Activated naive CD8-positive, alpha-beta T cell treated with anti-CD3 and anti-CD28 coated beads, Interleukin-2, amount 50 U/mL, for 16 hours (primary cell): ENCODE measurements at places on chromosomes 6 and 20.

GRCh38 chr20:9331707-9332435 lies 182.5 kb upstream of the LAMP5 start:
- DNase-seq, result no peak

DNA sequence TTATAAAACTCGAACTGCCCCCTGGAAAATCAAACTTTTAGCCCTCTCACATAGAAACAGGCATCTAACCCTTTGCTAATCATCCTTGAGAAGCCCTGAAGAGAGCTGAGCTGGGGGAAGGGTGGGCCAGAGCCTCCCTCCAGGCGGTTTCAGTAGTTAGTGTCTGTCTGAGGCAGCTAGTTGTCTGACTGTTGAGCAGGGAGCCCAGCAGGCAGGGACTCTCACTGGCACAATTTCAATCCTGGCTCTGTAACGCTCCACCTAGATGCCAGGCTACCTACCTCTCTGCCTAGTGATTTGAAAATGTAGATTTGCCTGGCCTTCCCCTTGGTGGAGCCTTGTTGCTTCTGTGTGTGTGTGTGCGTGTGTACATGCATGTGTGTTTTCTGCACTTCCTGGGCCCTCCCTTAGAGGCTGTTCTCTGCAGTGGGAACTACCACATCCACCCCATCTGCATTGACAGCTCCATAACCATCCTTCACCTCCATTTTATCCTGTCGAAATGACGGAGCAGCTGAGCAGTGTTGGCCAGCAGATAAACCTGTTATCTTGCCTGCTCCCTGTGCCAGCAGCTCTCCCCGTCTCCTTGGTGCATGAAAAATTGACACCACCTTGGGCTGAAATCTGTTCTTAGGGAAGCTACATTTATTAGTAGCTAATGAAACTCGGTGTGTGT lies 69.6 kb upstream of the VSTM2L start:
- DNase-seq, result no peak

- no peak for DNase-seq
These were observed 128.0 kb downstream of the PHACTR1 start for GRCh38 chr6:12844284-12845223.

- no peak for DNase-seq
These were observed 212.6 kb downstream of the PLCB1 start for GRCh38 chr20:8344631-8345030.

DNA sequence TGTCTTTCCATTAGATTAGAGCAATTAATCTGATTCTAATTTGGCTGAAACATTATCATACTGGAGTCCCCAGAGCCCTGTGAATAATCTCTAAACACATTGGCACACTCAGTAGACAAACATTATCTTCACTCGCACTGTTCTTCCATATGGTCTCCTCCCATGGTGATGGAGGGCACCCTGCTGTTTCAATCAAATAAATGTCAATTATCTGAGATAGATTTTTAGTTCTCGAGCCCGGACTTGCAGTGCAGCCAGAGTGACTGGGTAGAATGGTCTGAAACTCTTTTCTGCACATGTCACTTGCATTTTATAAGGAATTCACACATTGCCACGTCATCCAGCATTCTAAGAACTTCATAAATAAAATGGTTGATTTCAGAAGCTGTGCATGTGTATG lies 90.6 kb upstream of the MAP3K7 start:
- DNase-seq, result no peak

GRCh38 chr6:109854541-109855308 lies 123.4 kb upstream of the GPR6 start:
- DNase-seq, result no peak

DNA sequence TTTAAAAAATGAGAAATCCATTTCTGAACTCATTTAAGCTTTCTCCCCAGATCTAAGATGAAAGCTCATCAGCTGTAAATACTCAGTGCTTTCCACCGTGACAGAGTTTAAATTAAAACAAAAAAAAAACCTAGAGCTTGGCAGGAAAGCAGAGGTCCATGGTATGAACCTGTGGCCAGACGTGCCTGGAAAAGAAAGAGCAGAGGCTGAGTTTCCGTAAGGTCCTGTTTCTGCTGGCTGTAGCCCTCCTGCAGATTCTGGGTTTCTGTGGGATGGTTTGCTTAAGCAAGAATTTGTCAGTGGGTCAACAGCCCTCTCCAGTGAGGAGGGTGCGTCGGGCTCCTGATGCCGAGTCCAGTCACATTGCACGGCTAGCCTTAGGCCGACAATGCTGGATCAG lies 383.2 kb downstream of the SAMD5 start:
- no peak for DNase-seq

DNA sequence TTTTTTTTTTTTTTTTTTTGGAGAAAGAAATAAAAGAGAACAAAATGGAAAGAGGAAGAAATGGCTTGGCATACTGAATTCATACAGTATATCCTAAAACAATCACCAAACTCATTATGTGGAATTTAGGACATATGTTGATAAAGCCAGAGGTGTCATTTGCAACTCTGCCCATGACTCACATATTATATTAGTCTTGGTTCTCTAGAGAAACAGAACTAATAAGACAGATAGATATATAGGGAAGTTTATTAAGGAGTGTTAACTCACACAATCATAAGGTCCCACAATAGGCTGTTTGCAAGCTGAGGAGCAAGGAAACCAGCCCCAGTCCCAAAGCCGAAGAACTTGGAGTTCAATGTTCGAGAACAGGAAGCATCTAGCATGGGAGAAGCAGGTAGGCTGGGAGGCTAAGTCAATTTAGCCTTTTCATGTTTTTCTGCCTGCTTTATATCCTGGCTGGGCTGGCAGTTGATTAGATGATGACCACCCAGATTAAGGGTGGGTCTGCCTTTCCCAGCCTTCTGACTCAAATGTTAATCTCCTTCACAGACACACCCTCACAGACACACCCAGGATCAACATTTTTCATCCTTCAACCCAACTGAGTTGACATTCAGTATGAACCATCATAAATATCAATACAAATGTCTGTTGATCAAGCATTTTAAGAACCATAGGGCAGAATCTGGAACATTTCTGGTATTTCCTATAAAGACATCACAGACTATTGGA lies 102.3 kb downstream of the UBE3D start:
- no peak for DNase-seq

DNA sequence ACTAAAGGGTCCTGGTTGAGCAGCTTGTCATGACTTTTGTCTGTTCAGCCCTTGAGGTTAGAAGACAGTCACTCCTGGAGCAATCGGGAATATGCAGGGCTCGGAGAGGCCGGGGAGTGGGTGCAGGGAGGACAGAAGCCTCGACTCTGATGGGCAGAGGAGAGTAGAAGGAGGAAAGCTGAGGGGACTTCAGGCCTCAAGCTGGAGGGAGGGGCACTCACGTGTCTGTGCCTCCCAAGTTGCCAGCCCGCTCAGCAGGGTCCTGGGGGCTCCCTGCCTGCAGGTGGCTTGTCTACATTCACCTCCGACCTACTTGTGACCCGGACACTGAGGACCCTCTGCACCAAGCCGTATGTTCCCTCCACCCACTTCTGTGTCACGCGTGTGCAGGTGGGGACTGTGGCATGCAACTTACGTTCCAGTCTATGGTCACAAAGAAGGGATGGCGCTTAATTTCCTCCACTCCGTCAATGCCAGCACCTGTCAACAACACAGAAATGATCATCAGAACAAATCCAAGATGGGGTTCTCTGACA lies 86.8 kb upstream of the MPC1 start:
- no peak for DNase-seq

- no peak for DNase-seq
These were observed 33.0 kb downstream of the GNAS-AS1 start for GRCh38 chr20:58817748-58818147.

- DNase-seq, result no peak
These were observed 81.7 kb downstream of the FAM217A start for GRCh38 chr6:3997177-3997770.

GRCh38 chr20:21615617-21616080 lies 89.8 kb upstream of the PAX1 start:
- DNase-seq, result peak; percentile 17

- DNase-seq, result no peak
These were observed 853.6 kb downstream of the C6orf118 start for GRCh38 chr6:164455835-164456234.

GRCh38 chr20:48823960-48824498 lies 3.8 kb downstream of the PREX1 start:
- DNase-seq, result peak; percentile 47

DNA sequence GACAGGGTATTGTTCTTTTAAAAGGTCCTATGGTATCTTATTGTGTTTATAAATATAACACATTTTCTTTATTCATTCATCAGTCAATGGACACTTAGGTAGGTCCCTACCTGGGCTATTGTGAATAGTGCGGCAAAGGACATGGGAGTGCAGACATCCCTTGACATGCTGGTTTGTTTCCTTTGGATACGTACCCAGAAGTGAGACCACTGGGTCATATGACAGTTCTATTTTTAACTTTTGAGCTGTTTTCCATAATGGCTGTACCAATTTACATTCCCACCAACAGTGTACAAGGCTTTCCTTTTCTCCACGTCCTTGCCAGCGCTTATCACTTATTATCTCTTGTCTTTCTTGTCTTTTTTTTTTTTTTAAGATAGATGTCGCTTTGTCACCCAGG lies 627.5 kb downstream of the PRKN start:
- DNase-seq, result no peak

- no peak for DNase-seq
These were observed 4.9 kb upstream of the PI16 start for GRCh38 chr6:36949636-36950035.

GRCh38 chr20:16828666-16829305 lies 80.6 kb downstream of the OTOR start:
- no peak for DNase-seq

GRCh38 chr6:42532038-42532669 lies 31.7 kb upstream of the UBR2 start:
- no peak for DNase-seq

GRCh38 chr6:137699031-137699683 lies 167.9 kb upstream of the TNFAIP3 start:
- DNase-seq, result no peak

- no peak for DNase-seq
These were observed 1.9 kb downstream of the MRAP2 start for GRCh38 chr6:84035484-84035883.

DNA sequence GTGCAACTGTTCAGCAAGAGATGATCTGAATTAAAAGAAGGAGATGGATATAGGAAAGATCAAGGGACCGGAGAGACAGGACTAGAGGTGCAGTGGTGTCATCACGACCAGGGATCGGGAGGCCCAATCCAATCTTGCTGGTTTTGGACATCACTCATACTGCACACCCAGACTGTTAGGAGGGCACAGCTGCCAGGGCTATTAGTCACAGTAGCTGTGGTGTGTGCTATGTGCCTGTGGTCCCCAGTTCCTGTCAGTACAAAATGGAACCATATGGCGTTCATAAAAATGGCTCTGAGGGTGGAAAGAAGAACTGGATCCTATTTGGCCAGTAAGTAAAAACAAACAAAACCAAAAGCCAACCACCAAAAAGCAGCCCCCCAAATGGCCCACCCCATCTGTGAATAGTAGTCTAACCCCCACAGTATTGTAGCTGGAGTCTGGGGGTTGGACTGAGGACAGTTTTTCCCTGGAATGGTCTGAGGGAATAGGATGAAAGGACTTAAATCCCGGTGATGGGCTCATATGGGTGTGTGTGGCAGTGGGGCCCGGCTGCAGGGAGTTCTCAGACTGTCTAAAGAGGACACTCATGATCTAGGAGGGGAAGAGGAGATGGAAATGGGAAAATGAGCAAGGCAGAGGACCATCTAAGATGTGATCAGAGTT lies 9.3 kb upstream of the NNAT start:
- DNase-seq, result no peak

- DNase-seq, result no peak
These were observed 19.1 kb upstream of the ZSCAN23 start for GRCh38 chr6:28462401-28462800.

GRCh38 chr20:5146871-5147592 lies 20.2 kb downstream of the CDS2 start:
- DNase-seq, result no peak

DNA sequence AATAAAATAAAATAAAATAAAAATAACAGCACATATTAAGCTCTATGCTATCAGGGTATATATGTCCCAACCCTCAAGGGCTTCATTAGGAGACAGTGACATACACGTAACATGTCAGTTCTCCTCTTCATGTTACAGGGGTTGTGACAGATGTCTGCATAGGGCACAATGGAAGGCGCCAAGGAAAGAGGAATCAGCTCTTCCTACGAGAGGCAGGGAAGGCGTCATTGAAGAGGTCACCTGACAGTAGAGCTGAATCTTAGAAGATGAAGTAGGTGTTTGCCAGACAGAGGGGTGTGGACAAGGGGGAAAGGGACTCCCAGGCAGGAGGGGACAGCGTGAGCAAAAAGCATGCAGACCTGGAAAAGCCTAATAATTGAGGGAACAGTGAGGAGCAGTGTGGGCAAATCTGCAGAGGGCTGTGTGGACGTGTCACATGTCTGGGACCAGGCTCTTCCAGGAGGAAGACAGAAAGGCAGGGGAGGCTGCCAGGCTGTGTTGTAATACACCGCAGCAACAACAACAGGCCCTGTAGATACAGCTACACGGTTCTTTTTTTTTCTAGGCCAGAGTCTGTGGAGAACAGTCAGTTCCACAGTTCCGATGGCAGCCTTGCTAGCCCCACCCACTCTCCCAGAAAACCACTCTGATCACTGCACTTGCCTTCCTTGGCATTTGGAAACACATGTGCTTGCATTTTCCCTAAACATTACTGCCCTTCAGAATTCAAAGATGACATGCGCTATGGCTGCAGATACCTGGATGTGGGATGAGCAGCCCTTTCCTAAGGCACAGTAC lies 2.5 kb upstream of the FKBP5 start:
- no peak for DNase-seq
